MM.1S (cell line): ENCODE measurements at places on chromosomes 5 and 9.

DNA sequence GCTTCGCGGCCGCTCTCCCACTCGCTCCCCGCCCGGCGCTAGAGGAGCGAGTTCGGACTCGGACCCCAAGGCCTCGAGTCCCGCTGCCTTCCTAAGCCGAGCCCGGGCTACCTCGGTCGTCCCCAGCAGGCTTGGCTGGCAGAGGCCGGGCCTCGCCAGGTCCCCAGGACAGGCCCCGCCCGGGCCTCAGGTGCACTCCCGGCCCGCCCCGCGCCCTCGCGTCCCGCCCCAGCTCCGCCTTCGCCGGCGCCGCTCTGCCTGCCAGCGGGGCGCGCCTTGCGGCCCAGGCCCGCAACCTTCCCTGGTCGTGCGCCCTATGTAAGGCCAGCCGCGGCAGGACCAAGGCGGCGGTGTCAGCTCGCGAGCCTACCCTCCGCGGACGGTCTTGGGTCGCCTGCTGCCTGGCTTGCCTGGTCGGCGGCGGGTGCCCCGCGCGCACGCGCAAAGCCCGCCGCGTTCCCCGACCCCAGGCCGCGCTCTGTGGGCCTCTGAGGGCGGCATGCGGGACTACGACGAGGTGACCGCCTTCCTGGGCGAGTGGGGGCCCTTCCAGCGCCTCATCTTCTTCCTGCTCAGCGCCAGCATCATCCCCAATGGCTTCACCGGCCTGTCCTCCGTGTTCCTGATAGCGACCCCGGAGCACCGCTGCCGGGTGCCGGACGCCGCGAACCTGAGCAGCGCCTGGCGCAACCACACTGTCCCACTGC lies at the start of gene SLC22A5:
Gene SLC22A5, plus strand, starts transcription at position 237 of the 707 bp plus-strand sequence. Its CDS starts 263 bp downstream, at position 500.
- DNase-seq: peak; percentile 85

- DNase-seq: no peak
These were observed 28.8 kb downstream of the GCNT4 start for GRCh38 chr5:75023368-75024159.

GRCh38 chr9:127179633-127180441 lies 57.4 kb upstream of the ANGPTL2 start:
- no peak for DNase-seq

DNA sequence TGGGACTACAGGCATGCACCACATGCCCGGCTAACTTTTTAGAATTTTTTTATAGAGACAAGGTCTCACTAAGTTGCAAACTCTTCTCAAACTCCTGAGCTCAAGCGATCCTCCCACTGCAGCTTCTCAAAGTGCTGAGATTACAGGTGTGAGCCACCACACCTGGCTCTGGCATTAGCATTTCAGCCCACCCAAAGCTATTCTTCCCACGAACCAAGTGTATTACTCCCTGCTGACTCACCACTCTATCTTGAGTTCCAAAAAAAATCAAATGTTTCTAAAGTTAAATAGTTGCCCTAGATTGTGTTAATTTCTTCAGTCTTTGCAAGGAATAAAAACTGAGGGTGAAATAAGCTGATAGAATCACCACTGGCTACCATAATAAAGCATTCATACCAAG lies 205.5 kb downstream of the ARRDC3 start:
- DNase-seq: no peak

DNA sequence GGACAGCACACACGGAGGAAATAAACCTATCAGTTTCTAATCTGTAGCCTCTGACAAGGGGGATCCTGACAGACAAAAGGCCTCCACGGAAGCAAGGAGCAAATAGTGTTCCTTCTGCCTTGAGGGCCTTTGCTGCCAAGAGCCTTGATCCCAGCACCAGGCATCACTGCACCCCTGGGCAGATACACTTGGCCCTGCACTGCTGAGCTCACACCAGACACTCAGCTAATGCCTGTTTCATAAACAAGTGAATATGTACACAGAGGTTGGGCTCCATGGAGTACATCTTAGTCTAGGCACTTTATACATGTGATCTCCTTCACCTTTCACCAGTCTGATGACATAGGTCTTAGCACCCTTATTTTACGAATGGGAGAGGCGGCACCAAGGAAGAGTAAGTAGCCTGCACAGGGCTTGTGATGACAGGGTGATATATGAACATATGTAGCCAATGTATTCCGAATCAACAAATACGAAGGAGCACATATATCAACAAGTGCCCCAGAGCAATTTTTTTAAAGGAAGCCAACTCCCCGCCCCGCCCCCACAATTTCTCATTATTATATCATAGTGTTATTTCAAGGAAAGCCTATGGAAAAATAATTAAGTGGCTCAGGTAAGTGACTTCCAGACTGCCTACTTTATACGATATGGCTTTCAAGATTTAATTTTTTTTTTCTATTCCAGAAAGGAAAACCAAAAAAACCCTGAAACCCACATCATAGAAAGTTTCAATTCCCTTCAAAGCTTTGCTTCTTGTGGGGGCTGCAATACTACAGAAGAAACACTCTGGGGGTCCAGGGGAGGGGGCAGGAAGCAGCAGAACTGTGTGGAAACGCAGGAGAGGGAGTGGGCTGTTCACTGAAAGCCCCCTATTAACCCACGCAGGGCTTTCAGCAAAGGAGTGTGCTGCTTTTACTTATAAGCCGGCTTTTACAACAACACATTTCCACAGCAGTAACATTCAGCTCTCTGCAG lies 32.0 kb downstream of the CDC14B start:
- DNase-seq: no peak

DNA sequence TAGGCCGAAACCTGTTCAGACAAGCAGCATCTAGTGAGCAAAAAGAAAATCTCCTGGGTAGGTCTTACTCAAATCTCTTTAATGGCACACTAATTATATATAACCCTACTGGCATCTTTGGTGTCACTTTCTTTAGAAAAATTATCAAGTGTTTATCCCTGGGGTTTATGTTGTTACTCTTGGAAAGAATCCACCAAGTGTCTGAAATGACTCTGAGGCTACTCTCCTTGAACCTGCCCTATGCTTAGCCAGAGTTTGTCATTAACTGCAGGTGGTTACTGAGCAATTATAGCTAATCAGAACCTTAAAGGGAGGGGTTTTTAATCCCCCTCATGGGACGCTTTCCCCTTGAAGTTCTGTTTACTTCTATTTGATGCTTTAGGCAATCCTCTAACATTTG lies 381.9 kb downstream of the PLK2 start:
- DNase-seq: no peak

DNA sequence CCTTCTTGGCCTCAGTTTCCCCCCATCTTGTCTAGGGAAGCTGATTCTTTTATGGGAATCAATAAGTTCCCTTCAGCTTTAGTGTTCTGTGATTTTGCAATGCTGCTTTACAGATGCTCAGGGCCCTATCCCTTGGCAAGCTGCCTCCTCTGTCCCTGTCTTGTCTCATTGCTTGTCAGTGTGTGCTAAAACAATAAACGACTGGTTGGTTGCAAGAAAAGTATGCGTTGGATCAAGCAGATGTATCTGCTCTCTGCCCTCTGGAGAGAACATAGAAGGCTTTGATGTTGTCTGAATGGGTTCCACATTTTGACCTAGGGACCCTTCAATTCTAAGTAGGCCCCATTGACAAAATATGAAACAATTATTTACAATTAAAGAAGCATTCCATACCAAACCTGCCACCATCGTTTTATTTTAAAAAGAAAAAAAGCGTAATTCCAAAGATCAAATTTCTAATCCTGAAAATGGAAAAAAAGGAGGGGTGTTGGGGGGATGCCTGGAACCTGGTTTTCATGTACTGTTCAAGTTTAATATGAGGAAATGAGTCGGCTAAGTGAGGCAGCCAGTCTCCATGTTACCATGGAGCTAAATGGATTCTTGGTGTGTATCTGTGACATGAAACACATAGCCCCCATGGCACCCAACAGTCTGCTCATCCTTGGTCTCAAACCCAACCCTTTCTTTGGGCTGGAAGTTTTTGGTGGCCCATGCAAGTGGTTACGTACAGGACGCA lies 31.2 kb upstream of the TARS1 start:
- no peak for DNase-seq

DNA sequence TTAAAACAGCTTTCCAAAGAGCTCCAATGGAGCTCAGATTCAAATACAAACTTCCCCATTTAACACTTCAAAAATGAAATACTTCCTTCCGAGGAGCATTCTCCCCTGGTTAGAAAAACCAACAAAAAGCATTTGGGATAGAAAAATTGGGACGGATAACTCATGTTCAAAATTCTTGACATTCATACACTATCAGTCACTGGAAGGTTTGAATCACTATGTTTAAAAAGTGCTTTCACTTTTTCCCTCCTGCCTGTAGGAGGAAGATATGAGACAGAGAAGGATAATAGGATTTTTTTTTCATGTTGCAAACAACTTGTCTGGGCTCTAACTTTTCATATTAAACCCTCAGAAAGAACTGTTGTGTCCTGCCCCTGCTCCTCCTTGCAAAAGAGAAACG lies 412.0 kb downstream of the ACTL7B start:
- DNase-seq: no peak

GRCh38 chr9:16625161-16625631 lies 245.3 kb downstream of the BNC2 start:
- no peak for DNase-seq

GRCh38 chr5:135387629-135387960 lies 11.4 kb downstream of the MACROH2A1 start:
- DNase-seq: no peak

DNA sequence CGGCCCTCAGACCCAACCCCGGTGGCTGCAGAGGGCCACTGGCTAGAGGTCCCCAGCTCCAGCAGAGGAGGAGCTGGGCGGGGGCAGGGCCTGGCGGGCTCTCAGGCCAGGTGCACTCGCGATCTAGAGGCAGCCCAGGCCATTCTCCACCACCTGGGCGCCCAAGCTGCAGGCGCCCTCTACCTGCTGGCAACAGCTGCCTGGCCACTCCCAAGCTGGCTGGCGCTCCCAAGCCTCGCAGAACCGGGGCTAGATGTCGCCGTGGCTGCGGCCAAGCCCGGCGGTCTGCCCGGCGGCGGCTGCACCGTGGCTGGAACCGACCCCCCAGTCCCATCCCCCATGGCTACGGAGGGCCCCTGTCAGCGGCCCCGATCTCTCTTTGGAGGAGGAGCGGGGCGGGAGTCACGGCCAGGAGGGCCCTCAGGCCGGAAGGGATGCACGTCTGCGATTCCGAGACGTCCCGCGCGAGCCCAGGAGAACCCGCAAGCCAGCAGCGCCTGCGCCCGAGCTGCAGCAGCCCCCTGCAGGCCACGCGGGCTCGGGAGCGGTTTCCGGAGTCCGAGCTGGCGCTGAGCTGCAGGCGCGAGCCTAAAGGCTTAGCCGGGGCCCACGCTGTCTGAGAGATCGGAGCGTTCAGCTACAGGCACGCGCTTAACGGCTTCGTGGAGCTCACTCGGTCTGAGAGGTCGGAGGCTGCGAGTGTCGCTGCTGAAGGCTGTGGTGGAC lies 44.3 kb upstream of the BICD2 start:
- DNase-seq: peak; percentile 91

DNA sequence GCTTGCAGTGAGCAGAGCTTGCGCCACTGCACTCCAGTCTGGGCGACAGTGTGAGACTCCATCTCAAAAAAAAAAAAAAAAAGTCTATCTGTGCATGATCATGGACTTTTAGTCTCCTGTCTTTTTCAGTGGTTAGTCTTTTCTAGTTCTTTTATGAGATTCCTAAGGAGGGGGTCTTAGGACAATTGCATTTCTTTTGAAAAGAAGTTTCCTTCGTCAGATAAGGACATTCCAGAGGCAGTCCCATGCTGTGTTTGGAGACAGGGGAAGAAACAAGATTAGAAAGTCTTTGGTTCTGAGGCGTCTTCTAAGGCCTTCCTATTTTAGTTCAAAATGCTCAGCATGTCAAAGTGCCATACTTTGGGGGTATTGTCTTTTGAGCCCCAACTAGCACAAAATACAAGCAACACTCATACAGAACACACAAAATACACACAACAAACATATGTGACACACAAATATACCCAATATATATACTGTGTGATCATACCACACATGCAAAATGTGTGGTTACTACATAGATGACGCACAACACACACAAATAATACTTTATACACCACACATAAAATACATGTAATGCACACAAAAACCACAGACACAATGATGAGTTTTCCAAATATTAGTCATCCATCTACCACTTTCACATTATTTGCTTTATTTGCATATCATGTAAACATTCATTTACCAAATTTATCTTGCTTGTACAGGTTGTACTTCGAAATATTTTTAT lies 394.5 kb downstream of the SPATA31D1 start:
- no peak for DNase-seq

DNA sequence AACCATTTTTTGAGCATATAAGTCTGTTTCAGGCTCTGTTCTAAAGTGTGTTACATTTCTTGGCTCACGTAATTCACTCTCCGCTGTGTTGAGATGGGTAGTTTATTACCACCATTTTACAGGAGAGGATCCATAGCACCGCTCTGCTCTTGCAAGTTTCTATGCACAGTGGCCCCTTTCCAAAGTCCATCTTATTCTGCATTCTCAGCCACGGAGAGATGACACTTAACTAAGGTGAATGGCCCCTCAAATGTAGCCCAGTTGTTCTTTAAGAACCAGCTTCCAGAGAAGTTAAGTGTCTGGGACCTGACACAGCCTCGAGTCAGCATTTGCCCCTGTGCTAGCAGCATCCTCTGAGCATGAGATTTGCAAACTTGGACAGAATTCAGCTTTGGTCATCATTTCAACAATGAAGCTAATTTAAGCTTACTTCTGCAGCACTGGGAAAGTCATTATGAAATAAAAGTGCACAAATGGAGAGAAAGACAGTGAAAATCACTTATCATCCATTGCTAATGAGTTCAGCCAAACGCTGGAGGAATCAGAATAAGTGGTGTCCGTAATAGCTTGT lies 61.9 kb downstream of the FAM78A start:
- DNase-seq: no peak

DNA sequence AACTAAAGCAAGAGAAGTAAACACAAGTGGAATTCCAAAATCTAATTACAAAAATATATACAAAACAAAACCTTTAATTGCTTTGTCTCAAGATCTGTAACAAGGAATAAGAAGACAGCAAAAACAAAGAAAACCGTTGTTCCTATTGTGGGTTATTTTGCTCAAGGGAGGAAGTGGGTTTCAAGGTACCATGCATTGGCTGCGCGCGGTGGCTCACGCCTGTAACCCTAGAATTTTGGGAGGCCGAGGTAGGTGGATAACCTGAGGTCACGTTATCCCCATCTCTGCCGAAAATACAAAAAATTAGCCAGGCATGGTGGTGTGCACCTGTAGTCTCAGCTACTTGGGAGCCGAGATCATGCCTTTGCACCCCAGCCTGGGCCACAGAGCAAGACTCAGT lies 12.1 kb upstream of the IQGAP2 start:
- no peak for DNase-seq
